Cerebellum (tissue), 4 donors: ENCODE measurements at places on chromosomes 2 and 18. TPM values are rescaled to one million over a fixed set of nuclear protein-coding genes. Genes with fewer than 3 reads are reported as not detected.
A peak's percentile ranks its signal among the peaks of the same experiment; 100 is the strongest.

DNA sequence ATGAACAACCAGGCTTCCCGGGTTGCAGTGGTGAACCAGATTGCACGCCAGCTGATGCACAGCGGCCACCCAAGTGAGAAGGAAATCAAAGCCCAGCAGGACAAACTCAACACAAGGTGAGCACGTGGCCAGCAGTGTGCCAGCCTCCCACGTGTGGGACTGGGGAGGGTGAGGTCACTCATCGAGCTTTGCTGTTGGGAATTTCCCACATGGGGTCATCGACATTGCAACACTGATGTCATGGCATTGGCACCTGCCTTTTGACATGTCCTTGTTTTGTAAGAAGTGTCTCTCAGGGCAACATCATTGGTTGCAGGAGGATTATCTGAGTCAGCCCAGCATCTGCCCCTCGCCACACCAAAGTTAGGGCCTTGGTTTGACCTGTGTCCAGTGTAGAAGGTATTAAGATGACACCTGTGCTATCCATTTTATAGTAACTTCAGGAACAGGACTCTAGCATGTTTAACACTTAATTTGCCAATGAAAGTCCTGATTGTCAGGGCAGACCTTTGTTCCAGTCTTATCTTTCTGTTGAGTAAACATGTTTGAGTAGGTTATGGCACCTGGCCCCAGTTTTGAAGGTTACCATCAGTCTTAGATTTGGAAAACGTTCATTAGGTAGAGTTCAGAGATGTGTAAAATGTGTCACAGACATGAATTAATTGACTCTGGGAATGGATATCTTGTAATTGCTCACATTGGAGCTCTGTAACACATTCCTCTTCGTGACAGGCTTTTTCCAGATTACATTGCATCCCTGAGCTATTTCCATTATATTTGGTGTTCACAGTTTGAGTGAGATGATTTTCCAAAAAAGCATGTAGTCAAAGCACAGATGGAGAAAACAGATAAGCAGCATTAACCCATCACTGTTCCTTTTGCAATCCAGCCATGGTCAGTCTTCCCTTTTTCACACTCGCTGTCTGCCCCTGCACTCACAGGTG lies 93.3 kb upstream of the EML6 start:
- no peak for DNase-seq

SP9 gene
- total RNA-seq, result 0.09 TPM

GRCh38 chr2:109563980-109564550 lies 49.7 kb downstream of the SEPTIN10 start:
- no peak for DNase-seq

- no peak for DNase-seq
Measured at GRCh38 chr2:60216452-60216995, 336.9 kb downstream of the BCL11A start.

DNA sequence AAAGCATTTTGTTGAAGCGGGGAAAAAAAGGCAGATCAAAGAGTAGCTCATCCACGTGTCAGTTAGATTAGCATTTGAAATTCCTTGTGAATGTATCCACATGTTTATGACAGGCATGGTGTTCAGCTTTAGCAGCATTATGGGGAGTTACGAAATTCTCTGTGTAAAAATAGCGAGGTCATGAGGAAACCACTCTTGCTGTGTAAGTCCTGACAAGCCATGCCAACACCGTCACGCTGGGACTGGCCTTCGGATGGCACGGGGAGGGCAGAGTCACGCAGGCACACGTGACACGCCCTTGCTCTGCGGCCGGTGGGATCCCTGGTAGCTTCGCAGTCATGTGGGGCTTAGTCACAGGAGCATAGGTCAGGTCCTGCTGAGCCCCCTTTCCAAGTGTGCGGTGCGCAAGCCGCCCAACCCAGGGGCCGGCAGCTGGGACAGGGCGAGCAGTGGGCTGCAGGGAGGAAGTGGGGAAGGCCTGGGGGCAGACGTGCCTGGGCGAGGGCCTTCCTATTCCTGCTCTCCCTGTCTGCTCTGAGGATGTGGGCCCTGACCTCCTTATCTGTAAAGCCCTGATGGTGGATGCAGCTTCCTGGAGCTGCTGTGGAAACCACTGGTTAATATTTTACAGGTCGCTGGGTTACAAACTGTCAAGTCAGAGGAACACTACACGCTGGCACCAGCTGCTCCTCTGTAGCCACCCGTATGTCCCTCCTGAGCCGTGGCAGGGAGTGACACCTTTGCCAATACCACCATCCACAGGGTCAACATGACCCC lies 18.0 kb downstream of the MBP start:
- no peak for DNase-seq

GRCh38 chr2:207617011-207617671 lies 8.1 kb downstream of the METTL21A start:
- no peak for DNase-seq

DNA sequence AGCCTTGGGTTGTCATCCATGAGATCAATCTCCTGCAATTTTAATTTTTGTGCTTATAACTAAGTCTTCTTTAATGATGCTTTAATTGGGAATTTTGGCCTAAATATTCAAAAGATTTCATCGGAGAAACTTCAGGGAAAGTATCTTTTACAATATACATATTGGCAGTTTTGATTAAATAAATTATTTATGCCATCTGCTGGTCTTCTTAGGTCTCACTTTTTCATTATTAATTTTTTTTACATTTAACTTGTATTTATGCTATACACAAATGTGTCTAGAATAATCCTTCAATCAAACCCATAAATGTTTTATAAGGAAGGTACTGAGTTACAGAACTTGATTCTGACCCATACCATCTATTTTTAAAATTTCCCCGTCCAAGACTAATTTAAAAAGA lies 95.1 kb upstream of the XPO1 start:
- no peak for DNase-seq

MARCO gene
- total RNA-seq, result 0.36 TPM

GRCh38 chr2:186535861-186536260 lies 49.8 kb downstream of the ZC3H15 start:
- no peak for DNase-seq

MAL gene
- total RNA-seq, result not detected

FEV gene
- not detected for total RNA-seq

CDH20 gene
- 29.0 TPM for total RNA-seq

- DNase-seq, result no peak
Measured at GRCh38 chr2:10322481-10322880, 19.8 kb downstream of the HPCAL1 start.

CFAP65 gene
- 1.00 TPM for total RNA-seq

PLEKHH2 gene
- total RNA-seq, result 12.2 TPM

CLHC1 gene
- total RNA-seq, result 51.1 TPM

DNA sequence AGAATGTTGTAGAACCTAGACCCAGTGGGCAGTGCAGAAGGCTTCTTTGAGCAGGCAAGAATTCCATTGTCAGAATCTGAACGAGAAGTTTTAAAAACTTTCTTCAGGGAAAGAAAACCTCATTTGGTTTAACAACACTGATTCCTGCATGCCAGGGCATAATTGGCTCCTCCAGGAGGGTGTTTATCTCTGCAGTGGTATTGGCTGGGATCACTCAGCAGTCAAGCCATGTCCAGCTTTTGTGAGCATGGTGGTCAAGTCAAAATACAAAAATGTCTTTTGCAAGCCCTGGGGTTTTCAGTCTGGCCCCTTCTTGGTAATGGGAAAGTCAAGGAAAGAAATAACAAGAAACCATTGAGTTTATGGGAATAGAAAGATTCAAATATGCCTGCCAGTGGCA lies 28.3 kb downstream of the FHOD3 start:
- no peak for DNase-seq

FAM237A gene
- not detected for total RNA-seq

LYPD1 gene
- 81.1 TPM for total RNA-seq

DNA sequence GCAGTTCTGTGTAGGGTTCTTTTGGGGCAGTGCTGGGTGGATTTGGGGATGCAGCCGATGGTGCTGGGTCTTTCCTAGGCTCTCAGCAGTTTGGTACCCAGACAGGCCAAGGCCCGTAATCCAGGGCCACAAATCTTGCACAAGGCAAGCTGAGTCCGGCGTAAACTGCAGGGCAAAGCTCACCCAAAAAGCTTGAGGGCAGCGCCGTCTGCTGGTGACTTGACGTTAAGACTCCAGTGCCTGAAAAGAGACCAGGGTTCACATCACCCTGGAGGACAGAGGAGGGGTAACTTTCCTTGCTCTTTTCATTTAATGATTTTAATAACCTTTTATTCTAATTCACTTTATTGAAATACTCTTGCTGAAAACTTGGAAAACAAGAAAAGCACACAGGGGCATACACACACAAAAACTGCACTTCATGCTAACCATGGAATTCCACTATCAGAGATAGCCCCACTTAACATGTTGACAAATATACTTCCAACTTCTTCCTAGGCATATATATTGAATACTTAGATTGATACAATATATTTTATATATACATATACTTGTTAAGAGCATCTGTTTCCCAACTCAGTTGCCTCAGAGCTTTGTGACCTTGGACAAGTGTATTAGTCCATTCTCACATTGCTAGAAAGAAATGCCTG lies 38.9 kb downstream of the CNGA3 start:
- DNase-seq, result peak; percentile 74

EMX1 gene
- not detected for total RNA-seq

- peak; percentile 5 for DNase-seq
Measured at GRCh38 chr2:67108231-67108630, 288.9 kb upstream of the ETAA1 start.

DNA sequence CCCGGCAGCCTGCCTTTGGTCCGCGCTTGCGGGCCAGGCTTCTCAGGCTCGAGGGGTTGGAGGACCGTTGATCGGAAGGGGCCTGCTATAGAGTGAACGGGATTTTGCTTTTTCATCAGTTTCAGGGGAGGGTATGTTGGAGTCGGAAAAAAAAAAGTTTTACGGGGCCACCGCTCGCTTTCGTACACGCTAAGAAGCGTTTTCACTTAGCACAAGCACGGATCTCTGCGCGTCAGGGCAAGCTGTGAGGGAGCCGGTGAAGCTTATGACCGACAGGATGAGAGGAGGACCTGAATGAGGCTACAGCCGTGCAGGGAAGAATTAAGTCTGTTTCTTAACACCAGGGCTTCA lies 443 bp downstream of the CPSF3 start:
- peak; percentile 15 for DNase-seq

PIEZO2 gene
- total RNA-seq, result 11.0 TPM

DNA sequence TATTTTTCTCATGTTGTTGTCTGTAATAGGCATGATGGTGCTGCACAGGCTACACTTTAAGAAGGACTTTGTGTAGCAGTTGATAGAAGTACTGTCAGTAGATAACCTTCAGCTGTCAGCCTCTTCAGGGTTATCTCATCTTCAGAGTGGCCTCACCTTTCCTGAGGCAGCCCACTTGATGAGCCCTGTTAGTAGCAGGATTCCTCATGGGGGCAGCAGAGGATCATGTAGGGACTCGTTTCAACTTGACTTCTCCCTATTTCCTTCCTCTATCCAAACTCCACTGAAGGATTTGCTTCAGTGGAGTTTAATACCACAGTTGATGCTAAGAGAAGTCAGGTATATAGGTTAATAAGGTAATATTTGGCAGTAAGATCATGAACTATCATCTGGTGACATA lies 530.3 kb upstream of the FSIP2 start:
- no peak for DNase-seq

- no peak for DNase-seq
Measured at GRCh38 chr18:79901665-79902064, 49.8 kb downstream of the SLC66A2 start.

- no peak for DNase-seq
Measured at GRCh38 chr2:204177977-204178522, 241.5 kb downstream of the ICOS start.

LGALSL gene
- 24.8 TPM for total RNA-seq

- DNase-seq, result no peak
Measured at GRCh38 chr2:52036024-52036423, 1004.1 kb upstream of the NRXN1 start.

DNA sequence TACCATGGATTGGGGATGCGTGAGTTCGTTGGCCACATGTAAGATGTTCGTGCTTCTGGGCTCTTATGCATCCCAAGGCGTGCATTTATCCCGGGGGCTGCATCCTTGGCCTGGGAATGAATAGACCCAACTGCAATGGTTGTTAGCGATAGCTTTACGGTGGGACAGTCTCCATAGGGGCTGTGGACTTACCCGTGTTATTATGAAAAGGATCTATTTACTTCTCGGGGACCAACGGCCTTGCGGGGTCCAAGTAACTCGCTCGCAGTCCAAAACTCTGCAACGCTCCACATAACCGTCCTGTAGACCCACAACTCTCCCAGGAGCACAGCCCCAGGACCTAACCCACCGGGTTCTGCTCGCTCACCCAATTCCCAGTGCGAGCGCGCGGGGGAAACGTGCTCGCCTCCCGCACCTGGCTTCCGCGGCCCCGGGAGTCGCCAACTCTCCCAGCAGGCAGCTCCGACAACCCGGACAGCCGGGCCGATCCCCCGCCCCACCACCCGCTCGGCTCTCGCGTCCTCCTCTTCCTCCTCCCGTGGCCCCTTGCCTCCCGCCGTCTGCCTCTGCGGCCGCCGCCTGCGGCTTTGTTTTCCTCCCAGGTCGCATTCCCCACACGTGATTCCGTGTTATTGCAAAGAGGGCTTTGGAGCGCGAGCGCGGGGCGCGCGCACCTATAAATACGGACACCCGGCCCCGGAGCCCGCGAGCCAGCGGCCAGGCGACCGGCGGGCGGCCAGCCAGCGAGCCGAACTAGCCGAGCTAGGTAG lies at the start of gene CABLES1:
CABLES1 (plus strand) TSS at position 706 of the 770 bp plus-strand sequence. CDS start 278 bp downstream, outside the sequence.
- DNase-seq, result peak; percentile 21

DNA sequence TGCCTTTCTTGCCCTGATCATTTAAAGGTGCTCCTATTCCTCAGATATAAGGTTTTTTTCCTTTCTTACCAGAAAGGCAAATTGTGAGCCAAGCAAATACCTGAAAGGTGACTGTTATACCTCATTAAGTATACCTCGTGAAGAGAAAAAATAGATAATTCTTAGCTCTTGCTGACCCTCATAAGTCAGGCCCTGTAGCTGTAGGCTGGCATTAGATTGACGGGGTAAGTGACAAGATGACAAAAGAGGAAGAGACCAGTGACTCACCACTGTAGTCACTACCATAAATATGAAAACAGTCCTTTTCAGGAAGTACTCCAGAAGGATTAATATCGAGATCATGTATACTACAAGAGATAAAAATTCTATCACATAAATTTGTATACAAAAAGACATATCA lies 104.6 kb downstream of the PTPN4 start:
- DNase-seq, result no peak

NFE2L2 gene
- total RNA-seq, result 21.1 TPM

APCDD1 gene
- total RNA-seq, result 41.6 TPM

GRCh38 chr2:154488801-154489200 lies 209.7 kb upstream of the KCNJ3 start:
- no peak for DNase-seq

DNA sequence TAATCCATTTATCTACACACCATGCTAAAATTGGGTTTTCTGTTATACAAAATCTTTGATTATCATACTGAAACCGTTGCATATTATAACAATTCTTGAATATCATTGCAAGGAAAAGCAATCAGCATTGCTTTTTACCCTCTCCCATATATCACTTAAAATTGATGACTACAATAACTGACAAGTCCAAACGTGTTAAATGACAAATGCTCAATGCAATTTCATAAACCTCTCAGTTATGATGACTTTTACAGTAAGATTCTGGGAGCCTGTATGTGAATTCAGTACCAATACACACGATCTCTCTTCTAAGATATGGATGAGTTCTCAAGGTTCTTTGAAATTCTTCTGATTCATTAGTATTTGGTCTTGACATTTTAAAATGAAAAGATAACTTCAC lies 368.5 kb upstream of the TRIB2 start:
- no peak for DNase-seq
